ENCODE measurements at places on chromosomes 2 and 18. TPM values are rescaled to one million over a fixed set of nuclear protein-coding genes. Genes with fewer than 3 reads are reported as not detected.

Gene PKDCC
- total RNA-seq: 23.8 TPM

Gene UNC80
- total RNA-seq: not detected

Gene TNS1
- 17.5 TPM for total RNA-seq

Gene SLC14A1
- not detected for total RNA-seq

Gene REEP1
- total RNA-seq: 0.88 TPM

Gene C1QL2
- total RNA-seq: 0.48 TPM

Gene RAX
- not detected for total RNA-seq

Gene SERPINB5
- total RNA-seq: 0.13 TPM

Gene DSG2
- 57.7 TPM for total RNA-seq

Gene MAIP1
- total RNA-seq: 39.6 TPM

Gene SLC23A3
- 0.82 TPM for total RNA-seq

Gene PAX3
- total RNA-seq: not detected

Gene TUBA4B
- total RNA-seq: 0.20 TPM

Gene RANBP2
- total RNA-seq: 18.3 TPM

Gene PDIA6
- total RNA-seq: 358 TPM

Gene NFE2L2
- 37.9 TPM for total RNA-seq

Gene PASK
- total RNA-seq: 7.5 TPM

Gene CHRNG
- total RNA-seq: not detected

Gene TFCP2L1
- total RNA-seq: 23.9 TPM

Gene INHA
- 0.47 TPM for total RNA-seq

Gene GPR35
- total RNA-seq: 0.61 TPM

Gene IL1R1
- total RNA-seq: 35.7 TPM

Gene CSRNP3
- total RNA-seq: 0.01 TPM

Gene SPEG
- total RNA-seq: 7.0 TPM

Gene C2orf66
- not detected for total RNA-seq

All from A549 treated with Hydrocortisone at 1 μM for 4 hours (cell line).